ENCODE measurements at places on chromosomes 5 and 9.
A peak's percentile ranks its signal among the peaks of the same experiment; 100 is the strongest.

GRCh38 chr5:31193591-31194467 lies at the start of gene CDH6:
Gene CDH6 (plus strand): TSS chr5:31193686. CDS start chr5:31267474, 73,788 bp downstream.
- peak; percentile 70 for DNase-seq

GRCh38 chr9:93053781-93054331 lies 4.6 kb upstream of the SUSD3 start:
- DNase-seq, result no peak

- no peak for DNase-seq
Measured at GRCh38 chr9:105333811-105334210, 89.4 kb downstream of the SLC44A1 start.

GRCh38 chr5:61229416-61229815 lies 67.1 kb upstream of the SMIM15 start:
- DNase-seq, result no peak

GRCh38 chr9:97479496-97480159 lies 21.8 kb upstream of the TMOD1 start:
- no peak for DNase-seq

- DNase-seq, result no peak
Measured at GRCh38 chr5:148543727-148544126, 110.6 kb downstream of the HTR4 start.
